ENCODE measurements at places on chromosomes 5 and 9.

DNA sequence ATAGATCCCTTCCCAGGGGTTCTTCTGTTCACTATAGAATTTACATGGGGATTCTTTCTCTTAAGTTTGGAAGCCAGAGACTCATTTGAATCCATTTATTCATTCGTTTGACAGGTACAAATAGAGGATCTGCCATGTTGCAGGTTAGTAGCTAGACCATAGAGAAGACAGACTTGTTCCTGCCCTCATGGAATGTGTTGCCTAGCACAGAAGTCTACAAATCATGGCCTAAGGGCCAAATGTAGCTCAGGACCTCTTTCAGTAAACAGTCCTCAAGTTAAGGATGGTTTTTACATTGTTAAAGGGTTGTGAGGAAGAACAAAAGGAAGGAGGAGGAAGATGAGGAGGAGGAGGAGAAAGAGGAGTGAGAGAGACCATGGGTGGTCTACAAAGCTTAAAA, 114.7 kb upstream of the SLC44A1 start:
- no peak for DNase-seq

DNA sequence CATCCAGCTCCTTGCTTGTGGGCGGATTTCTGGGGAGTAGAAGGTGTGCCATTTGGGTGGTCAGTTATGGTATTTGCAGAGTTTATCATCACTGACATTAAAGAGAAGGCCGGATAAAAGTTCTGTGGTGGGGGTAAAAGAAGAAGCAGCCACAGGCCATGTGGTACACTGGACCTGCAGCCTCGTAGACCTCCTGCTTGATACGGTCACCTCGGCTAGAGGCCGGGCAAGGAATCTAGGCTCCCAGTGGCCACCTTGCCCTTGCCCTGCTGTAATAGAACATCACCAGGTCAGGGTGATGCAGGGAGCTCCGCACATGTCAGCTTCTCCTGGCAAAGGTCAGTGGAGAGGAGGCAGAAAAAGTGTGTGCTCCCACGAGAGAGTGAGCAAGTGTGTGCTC, 376.1 kb upstream of the IRX4 start:
- no peak for DNase-seq

DNA sequence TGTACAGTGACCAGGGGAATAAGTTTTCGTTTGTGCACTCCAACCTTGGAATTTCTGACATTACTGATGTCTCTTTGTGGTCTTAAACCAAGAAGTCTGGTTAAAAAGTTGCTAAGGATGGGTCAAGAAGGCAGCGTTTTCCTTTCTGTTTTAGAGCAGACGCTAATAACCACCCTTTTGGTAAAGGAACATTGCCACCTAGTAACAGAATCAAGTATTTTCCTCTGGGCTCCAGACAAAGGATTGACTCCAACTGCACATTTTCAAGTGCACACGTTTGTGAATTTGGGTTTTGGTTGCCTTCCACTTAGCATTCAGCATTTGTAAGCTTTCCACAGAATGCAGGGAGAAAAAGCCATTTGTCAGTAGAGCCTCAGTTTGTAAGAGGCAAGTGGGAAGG, 22.2 kb upstream of the CEP78 start:
- DNase-seq: no peak

DNA sequence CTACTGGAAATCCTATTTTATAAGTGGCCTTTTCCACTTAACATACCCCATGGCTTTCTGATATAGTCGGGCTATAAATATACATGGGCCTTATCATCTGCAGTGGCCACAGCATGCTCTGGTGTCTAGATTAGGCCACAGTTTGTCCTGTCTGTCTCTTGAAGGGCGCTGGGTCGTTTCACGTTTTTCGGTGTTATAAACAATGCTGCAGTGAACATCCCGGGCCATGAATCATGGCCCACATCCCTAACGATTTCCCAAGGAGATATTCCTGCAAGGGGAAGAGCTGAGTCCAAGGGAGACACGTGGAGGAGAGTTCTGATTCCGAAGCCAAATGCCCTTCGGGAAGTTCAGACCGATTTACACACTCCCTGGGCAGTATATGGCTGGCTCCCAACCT, 8.4 kb downstream of the PLPP7 start:
- DNase-seq: no peak

- DNase-seq: no peak
Measured at GRCh38 chr5:137714946-137715345, 20.9 kb downstream of the KLHL3 start.

GRCh38 chr9:81393985-81394811, 295.1 kb downstream of the TLE1 start:
- DNase-seq: no peak

DNA sequence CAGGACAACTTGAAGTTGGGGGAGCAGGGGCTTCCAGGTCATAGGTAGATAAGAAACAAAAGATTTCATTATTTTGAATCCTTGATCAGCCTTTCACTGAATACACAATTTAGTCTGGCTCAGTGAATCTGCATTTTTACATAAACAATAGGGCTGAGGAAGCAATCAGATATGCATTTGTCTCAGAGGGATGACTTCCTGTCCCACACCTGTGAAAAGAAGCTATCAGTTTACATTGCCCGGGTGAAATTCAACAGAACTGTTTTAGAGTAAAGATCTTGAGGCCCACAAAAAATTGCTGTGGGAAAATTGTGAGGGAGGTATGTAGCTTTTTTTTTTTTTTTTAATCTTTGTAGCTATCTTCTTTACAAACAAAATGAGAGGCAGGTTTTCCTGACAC, 38.3 kb downstream of the DNAJB5 start:
- DNase-seq: no peak

- DNase-seq: no peak
Measured at GRCh38 chr5:34841816-34842215, 2.9 kb downstream of the TTC23L start.

DNA sequence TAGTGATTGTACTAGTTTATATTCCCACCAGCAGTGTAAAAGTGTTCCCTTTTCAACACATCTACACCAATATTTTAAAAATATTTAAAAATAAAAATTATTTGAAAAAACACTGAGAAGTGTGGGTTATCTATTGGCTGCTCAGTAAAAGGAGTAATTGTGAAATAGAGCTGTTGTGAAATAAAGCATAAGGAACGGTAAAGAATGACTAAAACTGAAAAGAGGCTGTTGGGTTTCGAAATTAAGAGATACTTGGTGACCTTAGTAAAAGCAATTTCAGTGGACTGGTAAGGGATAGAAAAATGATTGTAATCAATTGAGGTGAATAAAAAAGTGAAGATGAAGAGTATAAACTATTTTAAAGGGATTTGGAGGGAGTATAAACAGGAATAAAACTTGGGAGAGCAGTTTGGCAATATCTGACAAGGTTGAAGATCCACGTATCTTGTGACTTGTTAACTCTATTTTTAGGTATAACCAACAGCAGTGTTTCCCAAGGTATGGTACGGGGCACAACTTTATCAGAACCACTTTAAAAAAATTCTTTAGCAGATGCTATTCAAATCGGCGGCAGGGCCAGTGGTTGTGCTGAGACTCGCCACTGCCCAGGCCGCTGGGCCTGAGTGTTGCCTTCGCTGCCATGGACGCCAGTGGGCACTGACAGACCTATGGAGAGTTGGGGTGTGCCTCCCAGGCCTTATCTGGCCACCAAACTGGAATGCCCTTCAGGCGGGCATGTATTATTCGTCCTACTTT, 63.3 kb downstream of the TMEM38B start:
- DNase-seq: no peak

- no peak for DNase-seq
Measured at GRCh38 chr5:5687113-5687512, 264.6 kb downstream of the ICE1 start.
